Thoracic aorta (tissue), 2 donors: ENCODE measurements at places on chromosomes 2 and 18. TPM values are rescaled to one million over a fixed set of nuclear protein-coding genes. Genes with fewer than 3 reads are reported as not detected.
A peak's percentile ranks its signal among the peaks of the same experiment; 100 is the strongest.

DNA sequence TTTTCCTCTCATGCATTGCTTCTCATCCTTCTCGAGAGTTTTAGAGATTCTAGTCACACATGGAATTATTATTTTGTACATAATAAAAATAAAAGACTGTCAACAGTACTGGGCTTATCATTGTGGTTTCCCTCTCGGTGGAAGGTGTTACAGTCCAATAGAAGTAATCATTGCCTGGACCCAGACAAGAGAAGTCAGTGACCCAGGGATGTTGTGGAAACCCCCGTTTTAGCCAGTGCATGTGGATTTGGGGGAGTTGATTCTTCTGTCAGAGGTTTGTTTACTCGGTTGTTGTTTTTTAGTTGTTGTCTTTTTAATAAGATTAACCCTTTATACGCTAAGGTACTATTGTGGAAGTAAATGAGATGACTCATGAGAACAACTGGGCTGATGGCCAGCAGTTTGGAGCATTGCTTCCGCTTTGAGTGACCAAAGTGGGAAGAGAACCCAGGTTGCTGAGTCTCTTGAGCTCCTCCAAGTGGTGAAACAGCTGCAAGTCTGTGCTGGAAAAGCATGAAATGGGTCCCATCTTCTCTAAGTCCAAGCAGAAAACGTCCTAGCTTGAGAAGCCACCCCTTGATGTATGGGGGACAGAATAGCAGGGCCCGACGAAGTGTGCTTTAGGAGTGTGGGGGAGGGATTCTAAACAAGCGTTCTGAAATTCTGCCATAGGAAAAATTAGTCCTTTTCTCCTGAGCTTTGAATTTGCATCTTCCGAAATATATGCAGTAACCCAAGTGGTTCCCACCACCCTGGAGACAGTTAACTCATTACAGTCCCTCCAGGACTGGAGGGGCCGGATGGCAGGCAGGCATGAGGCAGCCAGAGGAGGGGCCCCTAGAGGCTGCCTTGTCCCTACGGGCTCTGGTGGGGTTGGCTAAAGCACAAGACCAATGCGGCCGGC lies 61.8 kb upstream of the GPR45 start:
- H3K4me1 ChIP-seq: no peaks in the 10 kb centered on the region
- H3K27ac ChIP-seq: no peak overlapping the region
- no peaks in the 10 kb centered on the region for H3K36me3 ChIP-seq
- H3K4me3 ChIP-seq: no peak overlapping the region
- no peak for DNase-seq

DNA sequence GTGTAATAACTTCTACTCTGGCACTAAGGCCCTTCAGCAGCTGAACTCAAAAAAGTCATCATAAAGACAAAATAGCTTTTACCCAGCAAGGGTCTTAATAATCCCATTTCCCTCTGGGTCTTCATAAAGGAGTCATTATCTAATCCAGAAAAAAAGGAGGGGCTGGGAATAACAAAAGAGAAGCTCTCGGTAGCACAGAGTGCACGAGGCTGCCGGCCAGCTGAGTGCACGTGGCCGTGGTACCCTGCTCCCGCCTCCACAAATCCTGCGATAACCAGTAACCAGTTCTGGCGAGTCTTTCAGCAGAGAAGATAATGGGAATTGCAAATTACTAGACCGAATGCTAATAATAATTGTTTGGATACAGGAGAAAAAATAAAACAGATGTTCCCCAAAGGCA lies 7.5 kb downstream of the NRP2 start:
- no peaks in the 10 kb centered on the region for H3K4me1 ChIP-seq
- H3K36me3 ChIP-seq: no peaks in the 10 kb centered on the region
- no peaks in the 10 kb centered on the region for H3K27me3 ChIP-seq

- H3K4me1 ChIP-seq: peaks cover 4% of the 10 kb centered on the region
- no peaks in the 10 kb centered on the region for H3K36me3 ChIP-seq
- no peaks in the 10 kb centered on the region for H3K27me3 ChIP-seq
Observed at GRCh38 chr18:79792988-79793355, 4.8 kb upstream of the KCNG2 start.

GRCh38 chr2:128406736-128407554 lies 88.3 kb upstream of the HS6ST1 start:
- H3K4me3 ChIP-seq: no peak overlapping the region
- DNase-seq: no peak
- H3K27me3 ChIP-seq: no peaks in the 10 kb centered on the region
- H3K4me1 ChIP-seq: no peaks in the 10 kb centered on the region
- H3K36me3 ChIP-seq: no peaks in the 10 kb centered on the region
- H3K27ac ChIP-seq: no peak overlapping the region

DNA sequence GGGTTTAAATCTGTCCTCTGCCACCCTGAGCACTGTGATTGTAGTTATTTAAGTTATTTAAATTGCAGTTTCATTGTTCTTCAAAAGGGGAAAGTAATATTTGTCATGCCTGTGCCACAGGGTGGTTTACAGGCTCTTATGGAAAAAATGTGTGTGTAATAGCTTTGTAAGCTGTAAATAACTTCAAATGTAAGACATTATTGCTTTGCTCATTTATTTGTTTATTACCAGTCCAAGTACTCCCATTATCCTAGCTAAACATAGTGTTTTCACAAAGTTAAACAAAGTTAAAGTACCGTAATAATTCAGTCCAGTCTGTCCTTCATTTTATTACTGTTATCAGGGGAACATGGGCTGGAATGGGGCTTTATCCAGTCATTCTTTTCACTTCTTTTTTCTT lies 43.4 kb upstream of the IGFBP2 start:
- DNase-seq: no peak
- H3K27me3 ChIP-seq: no peaks in the 10 kb centered on the region
- H3K4me3 ChIP-seq: no peak overlapping the region
- H3K27ac ChIP-seq: no peak overlapping the region

GRCh38 chr2:23430263-23430662 lies 45.3 kb downstream of the KLHL29 start:
- no peaks in the 10 kb centered on the region for H3K36me3 ChIP-seq
- H3K27me3 ChIP-seq: no peaks in the 10 kb centered on the region
- H3K4me1 ChIP-seq: peaks cover 24% of the 10 kb centered on the region
- DNase-seq: no peak
- H3K27ac ChIP-seq: no peak overlapping the region

DNA sequence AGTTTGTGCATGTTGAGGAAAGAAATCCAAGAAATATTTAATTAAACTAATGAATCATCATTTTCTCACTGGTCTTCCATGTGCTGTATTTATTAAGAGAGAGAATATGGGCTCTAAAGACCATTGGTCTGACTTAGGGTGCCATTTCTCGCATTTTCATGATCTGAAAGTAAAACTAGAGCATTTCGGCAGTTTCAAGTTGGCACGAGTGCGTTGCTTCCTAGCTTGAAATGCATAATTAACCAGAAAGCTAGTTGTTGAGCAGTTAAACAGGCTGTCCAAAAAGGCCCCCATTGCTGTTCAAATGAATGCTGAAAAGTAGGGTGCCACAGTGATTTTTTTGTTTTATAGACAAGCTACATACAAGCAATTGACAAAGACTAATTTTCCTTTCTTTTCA lies 47.4 kb downstream of the SLC8A1 start:
- no peaks in the 10 kb centered on the region for H3K27me3 ChIP-seq
- no peaks in the 10 kb centered on the region for H3K36me3 ChIP-seq
- no peak for DNase-seq
- no peak overlapping the region for H3K27ac ChIP-seq
- H3K4me3 ChIP-seq: peak overlapping the region; percentile 7

GRCh38 chr18:46386788-46387187 lies 270.2 kb downstream of the LOXHD1 start:
- no peaks in the 10 kb centered on the region for H3K36me3 ChIP-seq
- peak overlapping the region; percentile 59 for H3K27ac ChIP-seq
- H3K27me3 ChIP-seq: no peaks in the 10 kb centered on the region
- DNase-seq: no peak

DNA sequence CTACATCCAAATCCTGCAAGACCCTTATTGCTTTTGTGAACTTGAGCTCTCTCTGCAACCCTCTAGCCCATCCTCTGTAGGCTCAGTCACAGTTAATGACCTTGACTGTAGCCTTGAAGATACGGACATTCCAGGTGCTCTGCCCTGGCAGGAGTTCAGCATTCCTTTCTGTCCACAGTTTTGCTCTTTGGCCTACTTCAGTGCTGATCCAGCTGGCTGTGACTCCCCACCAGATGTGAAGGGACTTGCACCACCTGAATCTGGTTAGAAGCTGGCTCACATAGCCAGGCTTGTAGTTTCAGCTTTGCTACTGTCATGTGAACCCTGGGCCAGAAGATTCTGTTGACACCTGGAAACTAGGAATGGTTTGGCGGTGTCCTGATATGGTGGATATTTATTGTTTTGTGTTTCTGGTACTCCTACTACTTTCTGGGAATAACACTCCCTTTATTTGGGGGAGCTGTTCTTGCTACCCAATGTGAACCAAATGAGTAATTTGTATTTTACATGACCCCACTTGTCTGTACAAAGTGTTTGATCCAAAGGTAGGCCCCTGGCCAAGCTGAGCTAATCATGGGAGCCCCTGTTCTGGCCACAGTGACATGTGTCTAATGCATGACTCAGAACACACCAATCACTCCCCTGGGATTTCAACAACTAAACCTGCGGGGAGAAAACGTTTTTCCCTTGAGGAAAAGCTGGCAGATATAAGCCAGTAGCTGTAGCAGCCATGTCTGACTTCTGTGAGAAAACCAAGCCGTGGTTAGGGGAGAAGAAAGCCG lies 73.4 kb downstream of the CDCA7 start:
- no peak overlapping the region for H3K4me3 ChIP-seq
- H3K27me3 ChIP-seq: no peaks in the 10 kb centered on the region
- no peak overlapping the region for H3K27ac ChIP-seq
- no peaks in the 10 kb centered on the region for H3K36me3 ChIP-seq

DNA sequence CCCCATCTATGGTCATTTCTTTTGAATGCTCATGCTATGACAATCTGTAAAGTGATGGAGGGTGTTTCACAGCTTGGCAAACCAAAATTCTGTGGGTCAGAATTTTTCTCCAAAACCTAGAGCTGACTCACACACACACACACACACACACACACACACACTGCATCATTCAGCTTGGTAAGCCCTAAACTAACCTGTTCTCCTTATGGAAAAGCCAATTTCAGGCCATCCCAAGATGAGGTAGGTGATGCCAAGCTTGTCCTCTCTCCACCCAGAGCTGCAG lies 45.0 kb upstream of the NRP2 start:
- H3K4me1 ChIP-seq: no peaks in the 10 kb centered on the region
- no peak overlapping the region for H3K4me3 ChIP-seq
- no peaks in the 10 kb centered on the region for H3K36me3 ChIP-seq
- DNase-seq: no peak

DNA sequence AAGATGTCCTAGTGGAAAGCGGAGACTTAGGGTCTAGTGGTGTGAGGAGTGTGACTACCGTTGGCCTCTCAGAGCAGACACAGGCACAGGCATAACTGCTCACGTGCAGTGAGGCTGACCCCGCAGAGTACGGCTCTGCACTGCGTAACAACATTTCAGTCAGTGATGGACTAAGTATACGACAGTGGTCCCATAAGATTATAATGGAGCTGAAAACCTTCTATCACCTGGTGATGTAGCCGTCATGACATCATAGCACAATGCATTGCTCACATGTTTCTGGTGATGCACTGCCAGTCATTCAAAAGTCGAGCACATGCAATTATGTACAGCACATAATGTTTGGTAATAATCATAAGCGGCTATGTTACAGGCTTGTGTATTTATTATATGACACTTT lies 179.6 kb downstream of the VAPA start:
- no peaks in the 10 kb centered on the region for H3K4me1 ChIP-seq
- H3K4me3 ChIP-seq: no peak overlapping the region
- no peak overlapping the region for H3K27ac ChIP-seq
- no peaks in the 10 kb centered on the region for H3K36me3 ChIP-seq

DNA sequence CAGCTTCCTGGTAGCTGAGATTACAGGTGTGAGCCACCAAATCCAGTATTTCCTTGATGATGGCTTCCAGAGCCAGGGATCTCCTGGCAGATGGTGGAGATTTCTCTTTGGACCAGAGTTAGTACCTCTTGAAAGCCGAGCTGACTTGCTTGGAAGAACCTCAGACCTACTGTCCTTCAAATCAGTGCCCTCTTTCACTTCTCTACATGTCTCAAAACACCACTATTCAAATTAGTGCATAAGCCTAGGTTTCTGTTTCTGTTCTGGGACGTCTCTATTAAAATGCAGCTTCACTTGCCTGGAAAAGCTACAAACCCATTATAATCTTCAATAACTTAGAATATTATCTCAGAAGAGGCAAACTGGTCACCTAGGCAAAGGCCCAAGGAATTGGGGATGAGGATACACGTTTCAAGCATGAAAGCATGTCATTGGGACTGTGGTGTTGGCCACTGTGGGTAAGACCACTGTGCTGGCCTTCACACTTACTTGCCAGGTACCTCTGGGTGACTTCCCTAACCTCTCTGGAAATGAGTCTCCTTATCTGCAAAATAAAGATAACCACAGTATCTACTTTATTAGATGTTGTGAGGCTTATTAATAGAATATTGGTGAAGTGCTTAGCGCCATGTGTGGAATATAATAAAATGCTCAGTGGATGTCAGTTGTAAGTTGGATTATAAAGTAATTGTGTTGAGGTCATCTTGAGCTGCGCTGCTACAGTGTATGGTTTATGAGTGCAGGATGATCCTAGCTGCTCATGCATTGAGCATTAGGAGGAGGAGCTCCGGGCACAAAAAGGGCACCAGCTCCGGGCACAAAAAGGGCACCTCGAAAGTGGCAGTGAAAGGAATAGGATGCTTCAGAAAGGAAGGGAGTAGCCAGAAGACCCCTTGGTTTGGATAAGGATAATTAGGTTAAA lies 84.5 kb downstream of the DOCK10 start:
- no peak for DNase-seq
- no peak overlapping the region for H3K27ac ChIP-seq
- H3K4me1 ChIP-seq: peaks cover 15% of the 10 kb centered on the region
- H3K27me3 ChIP-seq: no peaks in the 10 kb centered on the region

- no peaks in the 10 kb centered on the region for H3K4me1 ChIP-seq
- H3K4me3 ChIP-seq: no peak overlapping the region
- H3K27ac ChIP-seq: no peak overlapping the region
- DNase-seq: no peak
Observed at GRCh38 chr18:5626130-5626880, 82.5 kb upstream of the EPB41L3 start.

DNA sequence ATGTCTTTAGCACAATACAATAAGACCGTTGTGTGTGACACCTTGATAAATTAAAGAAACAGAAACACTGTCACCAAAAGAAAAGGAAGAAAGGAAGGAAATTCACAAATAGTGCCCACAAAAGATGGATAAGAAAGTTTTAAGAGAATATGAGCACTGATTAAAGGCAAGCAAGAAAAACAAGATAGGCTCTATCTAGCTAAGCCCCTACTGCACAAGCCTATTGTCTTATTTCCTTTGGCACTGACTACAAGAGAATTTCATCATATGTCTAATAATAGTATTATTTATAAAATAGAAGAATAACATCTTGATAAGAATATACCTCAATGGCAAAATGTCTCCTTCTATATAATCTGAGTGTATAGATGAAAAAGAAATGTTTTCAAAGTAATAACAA lies 335.7 kb downstream of the NCKAP5 start:
- DNase-seq: no peak
- no peak overlapping the region for H3K4me3 ChIP-seq
- H3K27ac ChIP-seq: no peak overlapping the region
- no peaks in the 10 kb centered on the region for H3K27me3 ChIP-seq
- no peaks in the 10 kb centered on the region for H3K36me3 ChIP-seq

REG3G gene
- total RNA-seq: not detected

C1QL2 gene
- total RNA-seq: not detected

NT5C1B gene
- not detected for total RNA-seq

ELOA2 gene
- total RNA-seq: not detected

CD207 gene
- not detected for total RNA-seq

MYO5B gene
- 8.3 TPM for total RNA-seq

UGT1A9 gene
- total RNA-seq: not detected
